ENCODE measurements at places on chromosomes 5 and 9. TPM values are rescaled to one million over a fixed set of nuclear protein-coding genes. Genes with fewer than 3 reads are reported as not detected.

GRCh38 chr9:94687451-94687850, 39.0 kb upstream of the AOPEP start:
- DNase-seq: no peak

DNA sequence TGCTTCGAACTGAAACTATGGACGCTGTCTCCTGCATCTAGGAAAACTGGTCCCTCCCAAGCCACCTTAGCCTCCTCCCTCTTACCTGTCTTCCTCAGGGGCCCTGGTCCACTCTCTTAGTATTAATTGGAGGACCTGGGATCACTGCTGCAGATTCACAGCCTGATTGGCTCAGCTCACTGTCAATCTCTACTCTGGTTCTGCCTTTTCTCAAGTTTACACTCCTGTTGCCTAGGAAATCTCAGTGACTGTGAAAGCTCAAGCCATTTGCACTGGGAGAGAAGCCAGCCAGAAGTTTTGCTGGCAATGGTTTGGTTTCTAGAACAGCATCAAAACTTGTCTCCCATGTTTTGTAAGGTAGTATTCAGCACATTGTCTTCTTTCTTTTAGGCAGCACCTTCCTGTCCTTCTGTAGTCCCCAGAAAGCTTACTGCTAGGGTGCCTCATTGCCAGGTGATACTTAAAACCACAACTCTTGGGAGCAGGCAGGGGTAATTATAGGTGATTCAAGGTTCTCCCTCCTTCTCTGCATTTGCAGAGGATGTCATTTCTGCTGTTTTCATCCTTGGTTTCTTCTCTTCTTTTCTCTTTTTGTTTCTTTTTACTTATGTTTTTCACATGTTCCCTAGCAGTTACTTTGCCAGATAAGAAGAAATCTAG, at the start of gene CAPSL:
Gene CAPSL (minus strand): TSS at position 55 of the 660 bp plus-strand sequence. CDS start 17,502 bp downstream, outside the sequence.
- DNase-seq: no peak

- DNase-seq: no peak
Measured at GRCh38 chr9:17630531-17630949, 51.7 kb downstream of the SH3GL2 start.

DNA sequence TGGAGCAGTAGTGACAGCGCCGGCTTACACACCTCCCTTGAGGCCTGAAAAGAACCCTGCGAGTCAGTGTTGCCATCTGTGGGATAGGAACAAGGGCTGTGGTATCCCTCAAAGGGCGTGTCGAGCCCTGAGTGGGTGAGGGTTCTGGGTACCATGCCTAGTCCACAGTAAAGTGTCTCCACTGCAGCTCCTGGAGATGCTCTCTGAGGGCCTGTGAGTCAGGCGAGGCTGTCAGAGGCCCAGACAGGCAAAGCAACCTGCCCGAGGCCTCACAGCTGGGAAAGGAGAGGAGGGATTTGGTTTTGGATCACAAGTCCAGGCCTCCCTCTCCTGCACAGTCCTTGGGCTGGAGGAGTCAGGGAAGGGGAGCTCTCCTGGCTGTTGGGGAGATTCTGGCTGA, 6.1 kb downstream of the PRRX2 start:
- DNase-seq: no peak

DNA sequence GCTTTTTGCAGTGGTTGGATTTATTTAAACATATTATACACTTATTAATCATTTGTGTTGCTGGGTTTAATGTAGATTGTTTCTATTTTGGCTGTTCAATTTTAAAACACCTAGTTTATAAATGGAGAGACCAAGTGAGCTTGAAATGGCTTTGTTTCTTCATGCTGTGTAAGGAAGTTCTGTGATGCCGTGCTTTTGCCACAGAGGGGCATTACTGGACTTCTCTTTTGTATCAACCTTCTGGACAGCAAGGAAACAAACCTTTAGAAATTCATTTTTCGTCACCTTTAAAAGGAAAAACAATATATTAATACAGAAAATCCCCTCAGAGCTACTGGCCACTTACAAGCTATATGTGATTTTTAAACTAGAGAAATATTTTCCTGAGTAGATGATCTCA, 81.9 kb downstream of the DMRTA1 start:
- DNase-seq: no peak

DNA sequence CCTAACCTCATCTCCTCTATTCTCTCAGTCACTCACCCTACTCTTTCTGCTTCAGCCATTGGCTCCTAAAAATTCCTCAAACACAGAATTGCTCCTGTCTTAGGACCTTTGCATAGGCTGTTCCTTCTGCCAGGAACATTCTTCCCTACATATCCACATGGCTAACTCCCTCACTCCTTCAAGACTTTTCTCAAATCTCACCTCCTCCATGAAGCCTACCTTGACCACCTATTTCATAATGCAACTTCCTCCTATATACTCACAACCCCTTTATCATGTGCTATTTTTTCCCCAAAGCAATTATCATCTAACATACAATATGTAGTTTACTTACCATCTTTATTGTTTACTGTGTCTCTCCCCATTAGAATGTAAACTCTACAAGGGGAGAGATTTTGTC, 45.8 kb downstream of the ARL15 start:
- DNase-seq: no peak

DNA sequence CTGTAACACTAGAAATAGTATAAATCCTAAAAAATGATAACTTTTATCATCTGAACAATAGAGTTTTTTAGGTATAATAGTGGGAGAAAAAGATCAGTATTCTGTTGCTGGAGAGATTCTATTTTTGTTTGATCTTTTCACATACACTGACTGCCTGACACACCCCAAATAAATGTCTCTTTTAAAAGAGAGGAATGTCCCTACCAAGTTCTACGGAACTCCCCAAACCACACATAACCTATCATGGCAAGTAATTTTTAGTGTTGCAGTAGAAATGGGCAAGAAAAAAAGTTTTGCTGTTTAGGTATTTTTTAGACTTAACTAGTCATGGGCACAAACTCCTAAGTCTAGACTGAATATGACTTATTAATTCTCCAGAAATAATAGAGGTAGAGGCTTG, 139.1 kb downstream of the ELAVL2 start:
- DNase-seq: no peak

DNA sequence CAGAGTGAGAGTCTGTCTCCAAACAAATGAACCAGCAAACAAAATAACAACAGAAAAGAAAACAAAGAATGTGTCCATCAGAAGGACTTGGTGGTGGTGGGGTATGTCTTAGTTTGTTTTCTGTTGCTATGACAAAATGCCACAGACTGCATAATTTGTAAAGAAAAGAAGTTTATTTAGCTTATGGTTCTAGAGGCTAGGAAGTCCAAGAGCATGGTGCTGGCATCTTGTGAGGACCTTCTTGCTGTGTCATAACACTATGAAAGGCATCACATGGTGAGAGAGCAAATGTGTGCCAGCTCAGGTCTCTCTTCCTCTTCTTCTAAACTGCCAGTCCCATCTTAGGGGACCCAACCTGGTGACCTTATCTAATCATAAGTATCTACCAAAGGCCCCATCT, 10.5 kb downstream of the NPR3 start:
- no peak for DNase-seq

The ZFP2 gene
- 2.3 TPM for total RNA-seq

GRCh38 chr5:64487283-64487682, 18.5 kb upstream of the RGS7BP start:
- DNase-seq: no peak

DNA sequence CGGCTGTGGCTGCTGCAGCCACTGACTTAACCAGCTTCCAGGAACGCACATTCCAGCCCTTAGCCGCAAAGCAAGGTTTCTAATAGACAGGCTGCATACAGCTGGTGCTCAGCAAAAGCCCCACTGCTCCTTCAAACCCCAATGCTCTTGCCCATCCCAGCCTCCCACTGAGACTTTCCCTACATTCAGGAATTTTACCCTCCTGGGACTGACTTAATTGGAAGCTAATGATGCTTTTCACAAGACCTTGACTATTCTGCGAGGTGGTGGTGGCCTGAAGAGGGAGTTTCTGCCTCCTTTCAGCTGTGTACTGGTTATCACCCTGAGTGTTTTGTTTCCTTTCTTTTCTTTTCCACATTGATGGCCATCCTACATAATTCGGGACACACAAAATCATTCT, 164.9 kb upstream of the IRX1 start:
- DNase-seq: no peak

DNA sequence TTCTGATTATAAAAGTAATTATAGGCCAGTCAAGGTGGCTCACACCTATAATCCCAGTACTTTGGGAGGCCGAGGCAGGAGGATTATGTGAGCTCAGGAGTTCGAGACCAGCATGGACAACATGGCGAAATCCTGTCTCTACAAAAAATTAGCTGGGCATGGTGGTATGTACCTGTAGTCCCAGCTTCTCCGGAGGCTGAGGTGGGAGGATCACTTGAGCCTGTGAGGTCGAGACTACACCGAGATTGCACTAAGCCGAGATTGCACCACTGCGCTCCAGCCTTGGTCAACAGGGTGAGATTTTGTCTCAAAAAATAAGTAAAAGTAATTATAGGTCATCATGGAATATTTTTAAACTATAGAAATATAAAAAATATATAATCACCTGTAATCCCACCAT, 18.1 kb downstream of the IRF1 start:
- DNase-seq: peak; percentile 40

The PCA3 gene
- not detected for total RNA-seq

The CAMK4 gene
- 0.38 TPM for total RNA-seq

GRCh38 chr9:137127301-137128157, 11.4 kb upstream of the GRIN1 start:
- no peak for DNase-seq

DNA sequence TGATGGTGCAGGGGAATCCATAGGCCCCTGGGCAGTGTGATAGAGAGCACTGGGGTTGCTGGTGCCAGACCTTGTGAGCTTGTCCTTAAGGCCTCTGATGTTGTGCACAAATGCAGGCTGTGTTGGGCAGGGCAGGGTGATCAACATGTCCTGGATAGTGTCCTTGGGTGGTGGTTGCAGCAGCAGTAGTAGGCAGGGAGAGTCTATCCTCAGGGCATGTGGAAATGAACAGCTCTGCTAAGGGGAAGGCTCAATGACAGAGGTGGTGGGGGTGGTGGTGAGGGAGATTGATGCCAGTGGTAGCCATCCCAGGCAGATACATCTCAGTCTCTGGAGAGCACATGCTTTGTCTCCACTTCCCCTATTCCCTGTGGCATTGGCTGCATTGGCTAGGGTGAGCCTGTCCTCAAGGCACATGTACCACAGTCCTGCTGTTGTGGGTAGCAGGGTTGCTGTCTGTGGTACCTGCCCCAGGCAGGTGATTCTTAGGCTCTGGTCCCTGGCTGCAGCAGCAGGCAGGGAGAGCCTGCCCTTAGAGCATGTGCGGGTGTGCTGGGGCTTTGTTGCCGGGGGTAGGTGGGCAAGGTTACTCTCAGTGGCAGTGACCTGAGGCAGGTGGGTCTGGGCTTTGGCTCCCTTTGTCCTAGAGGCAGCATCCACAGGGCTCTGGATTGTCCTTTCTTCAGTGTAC, 111.1 kb downstream of the WDR70 start:
- DNase-seq: no peak

DNA sequence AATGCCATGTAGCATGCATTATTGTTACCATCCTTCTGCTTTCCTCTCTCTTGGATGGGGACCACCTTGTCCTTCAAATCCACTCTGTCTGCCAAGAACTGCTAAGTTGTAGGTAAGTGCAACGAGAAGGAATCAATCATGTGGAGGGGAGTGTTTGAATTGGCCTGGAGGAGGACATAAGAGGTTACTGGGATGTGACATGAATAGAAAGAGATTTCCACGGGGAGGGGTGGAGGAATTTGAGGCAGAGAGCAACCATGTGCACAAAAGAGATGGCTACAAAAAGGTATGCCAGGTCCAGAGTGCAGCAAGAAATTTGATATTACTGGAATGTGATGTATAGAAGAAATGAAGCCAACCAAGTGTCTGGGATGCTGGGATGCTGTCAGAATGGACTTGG, 648.9 kb upstream of the KLF4 start:
- DNase-seq: no peak

- DNase-seq: no peak
Measured at GRCh38 chr5:158765407-158765806, 334.3 kb downstream of the EBF1 start.

GRCh38 chr9:123174887-123175518, 93.4 kb downstream of the STRBP start:
- no peak for DNase-seq

GRCh38 chr9:36924071-36924470, 110.0 kb downstream of the PAX5 start:
- no peak for DNase-seq

- no peak for DNase-seq
Measured at GRCh38 chr5:117880932-117881331, 1107.4 kb downstream of the DTWD2 start.

- no peak for DNase-seq
Measured at GRCh38 chr5:1667648-1668140, 131.9 kb downstream of the MRPL36 start.

The FSD1L gene
- total RNA-seq: 5.5 TPM

GRCh38 chr5:19855031-19855430, 133.0 kb downstream of the CDH18 start:
- DNase-seq: no peak

DNA sequence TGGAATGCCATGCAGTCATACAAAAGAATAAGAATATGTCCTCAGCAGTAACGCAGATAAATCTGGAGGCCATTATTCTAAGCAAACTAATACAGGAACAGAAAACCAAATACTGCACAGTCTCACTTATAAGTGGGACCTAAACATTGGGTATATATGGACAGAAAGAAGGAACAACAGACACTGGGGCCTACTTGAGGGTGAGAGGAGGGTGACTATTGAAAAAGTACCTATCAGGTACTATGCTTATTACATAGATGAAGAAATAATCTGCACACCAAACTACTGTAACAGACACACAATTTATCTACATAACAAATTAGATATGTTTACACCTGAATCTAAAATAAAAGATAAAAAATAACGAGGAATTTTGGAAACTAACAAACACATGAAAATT, 38.8 kb downstream of the MEIKIN start:
- DNase-seq: no peak

DNA sequence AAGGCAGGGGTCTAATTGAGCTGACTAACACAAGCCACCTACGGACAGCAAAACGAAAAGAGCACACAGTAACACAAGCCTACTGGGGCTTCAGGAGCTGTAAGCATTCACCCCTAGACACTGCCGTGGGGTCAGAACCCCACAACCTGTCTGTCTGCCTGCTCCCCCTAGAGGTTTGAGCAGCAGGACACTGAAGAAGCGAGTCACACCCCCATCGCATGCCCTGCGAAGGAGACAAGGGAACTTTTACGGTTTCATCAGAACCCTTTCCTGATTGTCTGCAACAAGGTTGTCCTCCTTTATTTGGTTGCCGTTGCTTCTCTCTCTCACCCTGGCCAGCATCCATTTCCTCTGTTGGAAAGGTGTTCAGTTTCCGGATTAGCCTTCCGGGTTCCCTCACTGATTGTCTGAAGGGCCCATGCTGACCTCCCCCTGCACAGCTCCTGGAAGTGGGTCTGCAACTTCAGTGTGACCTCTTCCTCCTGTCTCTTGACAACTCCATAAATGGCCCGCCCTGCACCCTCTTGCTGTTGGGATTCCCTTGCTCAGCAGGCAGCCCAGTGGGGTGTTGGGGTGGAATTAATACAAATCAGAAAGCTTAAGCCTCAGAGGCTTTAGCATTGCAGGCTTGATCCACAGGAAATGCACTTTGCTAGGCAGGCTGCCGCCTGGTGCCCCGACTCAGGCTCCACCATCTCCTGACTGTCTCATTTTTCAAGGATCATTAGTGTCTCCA, 258.9 kb upstream of the TLE4 start:
- DNase-seq: no peak

- no peak for DNase-seq
Measured at GRCh38 chr9:73780916-73781315, 629.3 kb downstream of the ANXA1 start.

The PTPN3 gene
- 1.7 TPM for total RNA-seq

The TAF11L10 gene
- not detected for total RNA-seq

The DMGDH gene
- 3.6 TPM for total RNA-seq

The IQGAP2 gene
- 12.9 TPM for total RNA-seq

GRCh38 chr9:75027187-75028107, 646 bp downstream of the CARNMT1 start:
- DNase-seq: peak; percentile 91

The OSMR gene
- 111 TPM for total RNA-seq
